ENCODE measurements at places on chromosomes 3 and 15. TPM values are rescaled to one million over a fixed set of nuclear protein-coding genes. Genes with fewer than 3 reads are reported as not detected.

DNA sequence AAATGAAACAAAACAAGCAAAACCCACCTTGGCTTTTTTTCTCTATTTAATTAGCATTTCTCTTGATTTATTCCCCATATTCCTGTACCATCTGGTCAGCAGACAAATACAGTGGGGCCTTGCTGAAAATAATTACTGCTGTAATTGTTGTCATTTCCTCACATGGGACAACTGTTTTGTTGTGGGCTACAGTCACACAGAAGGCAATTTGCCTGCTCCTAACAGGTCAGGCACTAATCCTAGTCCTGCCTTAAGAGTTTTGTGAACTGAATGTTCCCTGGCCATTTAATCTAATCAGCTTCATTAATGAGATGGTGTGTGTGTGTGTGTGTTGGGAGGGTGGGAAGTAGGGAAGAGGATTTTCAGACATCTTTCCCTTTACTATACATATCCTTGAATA, 11.6 kb downstream of the TRPC1 start:
- DNase-seq = no peak

- peak; percentile 37 for DNase-seq
Observed at GRCh38 chr3:48268936-48269561, 28.1 kb downstream of the ZNF589 start.

- DNase-seq = no peak
Observed at GRCh38 chr15:58758141-58758540, 8.6 kb upstream of the ADAM10 start.

Gene TMEM44
- total RNA-seq = 11.0 TPM

Gene MB21D2
- total RNA-seq = 20.4 TPM

DNA sequence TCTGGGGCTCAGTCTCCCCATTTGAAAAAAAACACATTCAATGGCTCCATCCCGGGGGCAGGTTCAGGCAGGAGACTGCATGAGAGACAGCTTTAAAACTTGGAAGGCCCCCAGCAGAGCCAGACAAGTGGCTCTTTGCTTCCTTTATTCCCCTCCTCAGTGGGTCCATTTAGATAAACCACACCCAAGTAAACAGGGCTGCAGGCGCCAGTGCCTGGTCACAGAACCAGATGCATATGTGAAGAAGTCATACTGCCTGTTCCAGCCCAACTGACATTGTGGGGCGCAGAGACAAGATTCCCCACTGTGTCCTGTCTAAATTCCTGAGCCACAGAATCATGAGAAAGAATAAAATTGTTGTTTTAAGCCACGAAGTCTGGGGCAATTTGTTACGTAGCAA, 9.0 kb downstream of the FBN1 start:
- DNase-seq = no peak

DNA sequence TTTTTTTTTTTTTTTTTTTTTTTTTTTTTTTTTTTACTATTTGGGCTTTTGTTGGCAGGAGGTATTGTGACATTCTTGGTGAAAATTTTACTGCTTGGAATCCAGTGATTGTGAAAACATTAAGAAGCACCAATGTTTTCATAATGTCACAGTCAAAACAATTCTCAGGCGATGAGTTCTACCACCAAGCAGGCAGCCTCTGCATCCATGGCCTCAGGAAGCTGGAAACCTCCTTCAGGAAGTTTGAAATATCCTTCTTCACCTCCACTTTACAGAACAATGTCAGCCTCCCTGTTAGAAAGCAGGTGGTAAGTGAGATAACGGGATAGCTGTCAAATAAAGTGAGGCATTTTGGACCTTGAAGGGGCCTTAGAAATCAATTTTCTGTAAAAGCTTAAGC, 98.3 kb downstream of the MEX3B start:
- DNase-seq = no peak

GRCh38 chr3:29331456-29332194, 50.8 kb downstream of the RBMS3 start:
- DNase-seq = no peak

DNA sequence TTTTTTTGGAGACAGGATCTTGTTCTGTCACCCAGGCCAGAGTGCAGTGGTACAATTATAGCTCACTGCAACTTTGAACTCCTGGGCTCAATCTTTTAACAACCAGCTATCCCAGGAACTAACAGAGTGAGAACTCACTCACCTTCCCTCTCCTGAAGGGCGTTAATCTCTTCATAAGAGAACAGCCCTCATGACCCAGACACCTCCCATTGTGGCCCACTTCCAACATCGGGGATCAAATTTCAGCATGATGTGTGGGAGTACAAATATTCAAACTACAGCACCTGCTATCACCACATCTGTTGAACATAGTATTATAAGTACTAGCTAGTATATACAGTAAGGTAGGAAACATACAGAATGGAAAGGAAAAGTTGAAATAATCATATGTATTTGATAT, 132.5 kb downstream of the DOCK3 start:
- DNase-seq = no peak

Gene GRIP2
- total RNA-seq = 0.62 TPM
